Pericardium fibroblast (primary cell): ENCODE measurements at places on chromosomes 11 and 22. TPM values are rescaled to one million over a fixed set of nuclear protein-coding genes. Genes with fewer than 3 reads are reported as not detected.

SC5D gene
- total RNA-seq: 47.8 and 49.6 TPM in 2 replicates

RAB39A gene
- total RNA-seq: not detected in 2 replicates

SLC25A18 gene
- total RNA-seq: 0.60 TPM in 1 of 2 replicates, not detected in the other

OR52H1 gene
- not detected in 2 replicates for total RNA-seq

B3GAT1 gene
- not detected in 2 replicates for total RNA-seq

BTBD10 gene
- total RNA-seq: 15.5 and 21.6 TPM in 2 replicates

CRYAB gene
- total RNA-seq: 44.4 and 88.3 TPM in 2 replicates

OR10D3 gene
- total RNA-seq: not detected in 2 replicates

POU2AF1 gene
- not detected in 2 replicates for total RNA-seq

IGSF9B gene
- total RNA-seq: 0.51 and 1.6 TPM in 2 replicates

VWCE gene
- 2.2 and 4.4 TPM in 2 replicates for total RNA-seq

OR51B2 gene
- total RNA-seq: not detected in 2 replicates

OR2AG2 gene
- total RNA-seq: not detected in 2 replicates

ANGPTL5 gene
- not detected in 2 replicates for total RNA-seq

SPI1 gene
- total RNA-seq: not detected in 2 replicates

MS4A4A gene
- not detected in 2 replicates for total RNA-seq

APOA5 gene
- not detected in 2 replicates for total RNA-seq

PNPLA3 gene
- total RNA-seq: 3.4 and 4.0 TPM in 2 replicates

PDE3B gene
- 0.34 and 0.35 TPM in 2 replicates for total RNA-seq

FXYD2 gene
- total RNA-seq: not detected in 2 replicates

ZP1 gene
- 0.34 and 0.93 TPM in 2 replicates for total RNA-seq

DERL3 gene
- total RNA-seq: under 0.01 TPM in 1 of 2 replicates, not detected in the other

DEUP1 gene
- total RNA-seq: not detected in 2 replicates

OR10A2 gene
- not detected in 2 replicates for total RNA-seq

GAS2 gene
- total RNA-seq: 1.6 and 2.4 TPM in 2 replicates

OR5B2 gene
- not detected in 2 replicates for total RNA-seq

SDHD gene
- 77.8 and 92.3 TPM in 2 replicates for total RNA-seq

CNTN5 gene
- total RNA-seq: 0.12 TPM in 1 of 2 replicates, not detected in the other

SCT gene
- total RNA-seq: not detected in 2 replicates

RAG2 gene
- total RNA-seq: not detected in 2 replicates

APOA4 gene
- not detected in 2 replicates for total RNA-seq

PAAF1 gene
- total RNA-seq: 7.9 and 9.3 TPM in 2 replicates

SLCO2B1 gene
- 0.23 TPM in 1 of 2 replicates, not detected in the other for total RNA-seq

OVCH2 gene
- not detected in 2 replicates for total RNA-seq

TSPAN4 gene
- 282 and 332 TPM in 2 replicates for total RNA-seq

TREH gene
- total RNA-seq: not detected in 2 replicates

SLC22A9 gene
- total RNA-seq: not detected in 2 replicates

LRRN4CL gene
- 5.3 and 18.2 TPM in 2 replicates for total RNA-seq

TYMP gene
- 46.3 and 57.6 TPM in 2 replicates for total RNA-seq

BDNF gene
- total RNA-seq: 0.34 and 4.1 TPM in 2 replicates

KRTAP5-11 gene
- not detected in 2 replicates for total RNA-seq

F2 gene
- not detected in 2 replicates for total RNA-seq

ZC3H7B gene
- 37.2 and 40.7 TPM in 2 replicates for total RNA-seq

OR52A1 gene
- total RNA-seq: not detected in 2 replicates

NPTXR gene
- 5.4 and 8.5 TPM in 2 replicates for total RNA-seq
